ENCODE measurements at places on chromosomes 13 and 19. TPM values are rescaled to one million over a fixed set of nuclear protein-coding genes. Genes with fewer than 3 reads are reported as not detected.

The ZNF415 gene
- 19.8 TPM for polyA plus RNA-seq

- peak overlapping the region; percentile 90 for H3K4me3 ChIP-seq
- H3K27ac ChIP-seq, result peak overlapping the region; percentile 87
- H3K4me1 ChIP-seq, result peaks cover 45% of the 10 kb centered on the region
- no peak for DNase-seq
- no peaks in the 10 kb centered on the region for H3K27me3 ChIP-seq
These were observed 3.0 kb downstream of the NFIX start for GRCh38 chr19:12997967-12998940.

GRCh38 chr13:32549788-32550187 is 11.2 kb upstream of the N4BP2L2 start:
- no peak overlapping the region for H3K4me3 ChIP-seq
- H3K27me3 ChIP-seq, result no peaks in the 10 kb centered on the region
- no peaks in the 10 kb centered on the region for H3K36me3 ChIP-seq
- H3K4me1 ChIP-seq, result no peaks in the 10 kb centered on the region
- DNase-seq, result no peak

GRCh38 chr13:75372517-75372916 is 109.5 kb downstream of the TBC1D4 start:
- H3K36me3 ChIP-seq, result no peaks in the 10 kb centered on the region
- peak overlapping the region; percentile 51 for H3K27ac ChIP-seq
- no peak overlapping the region for H3K4me3 ChIP-seq
- H3K27me3 ChIP-seq, result no peaks in the 10 kb centered on the region
- DNase-seq, result no peak

DNA sequence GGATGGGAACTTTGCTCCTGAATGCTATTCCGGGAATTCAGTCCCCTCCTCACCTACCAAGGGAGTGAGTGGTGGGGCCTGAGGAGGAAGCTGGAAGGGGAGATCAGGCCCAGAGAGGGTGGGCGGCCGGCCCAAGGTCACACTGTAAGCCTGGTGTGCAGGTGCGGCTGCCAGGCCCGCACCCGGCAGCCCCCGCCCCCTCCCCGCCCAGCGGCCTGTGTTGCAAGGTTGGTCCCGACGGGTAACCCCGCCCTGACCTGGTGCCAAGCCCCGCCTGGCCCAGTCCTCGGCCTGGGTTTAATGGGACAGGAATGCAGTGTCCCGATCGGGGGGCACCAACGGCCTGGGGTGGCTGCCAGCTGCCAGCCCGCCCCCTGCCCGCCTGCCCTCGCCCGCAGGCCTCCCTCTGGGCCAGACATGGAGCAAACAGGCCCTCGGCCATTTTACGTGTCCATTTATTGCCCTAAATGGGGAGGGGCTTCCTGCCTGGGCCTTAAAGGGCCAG is 5.5 kb downstream of the ZBTB7A start:
- peak overlapping the region; percentile 99 for H3K27ac ChIP-seq
- DNase-seq, result peak; percentile 72
- peaks cover 73% of the 10 kb centered on the region for H3K4me1 ChIP-seq
- H3K4me3 ChIP-seq, result peak overlapping the region; percentile 46
- no peaks in the 10 kb centered on the region for H3K27me3 ChIP-seq
- peaks cover 10% of the 10 kb centered on the region for H3K36me3 ChIP-seq

DNA sequence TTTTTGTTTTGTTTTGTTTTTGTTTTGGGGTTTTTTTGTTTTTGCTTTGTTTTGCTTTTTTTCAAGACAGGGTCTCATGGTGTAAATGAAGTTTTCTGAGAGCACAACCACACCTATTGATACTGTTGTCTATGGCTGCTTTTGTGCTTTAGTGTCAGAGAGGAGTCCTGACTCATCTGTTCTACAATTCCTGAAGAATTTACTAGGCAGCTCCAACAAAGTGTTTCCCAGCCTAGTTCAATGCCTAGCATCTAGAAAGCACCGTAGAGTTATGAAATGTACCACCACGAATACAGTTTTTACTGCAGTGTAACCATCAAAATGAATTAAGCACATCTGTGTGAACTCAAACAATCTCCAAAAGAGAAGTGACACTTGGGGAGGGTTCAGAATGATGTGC is 21.2 kb downstream of the SAFB start:
- H3K27ac ChIP-seq, result no peak overlapping the region
- no peak overlapping the region for H3K4me3 ChIP-seq
- no peaks in the 10 kb centered on the region for H3K4me1 ChIP-seq
- DNase-seq, result no peak
- H3K27me3 ChIP-seq, result no peaks in the 10 kb centered on the region
- peaks cover 73% of the 10 kb centered on the region for H3K36me3 ChIP-seq

GRCh38 chr13:36862722-36863121 is 43.7 kb downstream of the RFXAP start:
- H3K36me3 ChIP-seq, result peaks cover 14% of the 10 kb centered on the region
- H3K27ac ChIP-seq, result no peak overlapping the region
- peaks cover 13% of the 10 kb centered on the region for H3K4me1 ChIP-seq
- no peak for DNase-seq

DNA sequence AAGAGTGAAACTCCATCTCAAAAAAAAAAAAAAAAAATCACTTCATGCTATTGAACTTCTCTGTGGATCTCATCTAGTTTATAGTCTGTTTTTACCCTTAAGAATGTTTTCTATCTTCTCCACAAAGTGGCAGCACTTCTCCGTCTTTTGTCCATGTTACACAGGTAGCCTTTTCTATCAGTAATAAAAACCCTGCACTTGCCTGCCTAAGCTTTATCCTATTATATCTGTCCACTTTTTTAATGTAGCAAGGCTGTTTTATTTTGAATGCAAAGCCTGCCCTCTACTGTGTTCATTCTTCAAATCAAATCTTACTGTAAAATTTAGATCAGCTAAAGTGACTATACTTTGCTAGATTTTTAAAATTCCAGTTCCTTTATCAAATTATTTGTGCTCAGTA is 124.0 kb downstream of the STOML3 start:
- H3K27me3 ChIP-seq, result no peaks in the 10 kb centered on the region
- no peaks in the 10 kb centered on the region for H3K4me1 ChIP-seq
- DNase-seq, result no peak
- no peaks in the 10 kb centered on the region for H3K36me3 ChIP-seq
- H3K4me3 ChIP-seq, result no peak overlapping the region
- no peak overlapping the region for H3K27ac ChIP-seq

DNA sequence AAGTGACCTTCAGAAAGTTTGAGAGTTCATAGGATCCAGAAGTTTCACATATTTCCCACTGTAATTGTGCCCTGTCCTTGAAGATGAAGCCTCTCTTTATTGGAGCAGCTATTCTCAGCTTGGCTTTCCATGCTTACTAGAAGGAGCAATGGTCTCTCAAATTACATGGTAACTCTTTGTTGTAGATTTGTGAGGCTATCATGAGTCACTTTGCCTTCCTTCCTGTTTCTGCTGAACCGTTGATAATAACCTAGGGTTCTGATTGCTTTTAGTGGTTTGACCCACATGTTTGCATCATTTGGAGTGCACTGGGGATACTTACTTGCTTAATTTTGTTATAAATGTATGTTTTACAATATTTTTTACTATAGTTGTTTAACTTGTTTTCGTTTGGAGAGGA is 772.9 kb upstream of the SLITRK6 start:
- H3K36me3 ChIP-seq, result no peaks in the 10 kb centered on the region
- no peak for DNase-seq
- no peaks in the 10 kb centered on the region for H3K27me3 ChIP-seq
- H3K4me1 ChIP-seq, result no peaks in the 10 kb centered on the region

DNA sequence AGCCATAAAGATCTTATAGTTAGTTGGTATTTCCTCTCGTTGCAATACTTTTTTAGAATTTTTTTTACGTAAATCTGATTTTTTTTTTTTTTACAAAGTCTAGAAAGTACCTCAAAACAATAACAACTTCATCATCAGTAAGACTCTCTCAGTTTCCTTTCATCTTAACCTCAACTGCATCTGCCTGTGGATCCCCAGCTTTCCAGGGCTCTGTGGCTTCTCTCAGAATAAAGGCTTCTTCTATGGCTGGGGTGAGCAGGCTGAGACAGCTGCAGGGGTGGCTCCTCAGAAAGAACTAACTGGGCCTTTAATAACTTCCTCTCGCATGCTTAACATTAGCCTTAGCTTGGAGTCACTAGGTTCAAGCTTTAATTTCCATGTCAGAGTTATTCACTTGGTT is 4.2 kb downstream of the ZNF506 start:
- H3K27ac ChIP-seq, result no peak overlapping the region
- peaks cover 13% of the 10 kb centered on the region for H3K4me1 ChIP-seq
- no peaks in the 10 kb centered on the region for H3K27me3 ChIP-seq
- H3K36me3 ChIP-seq, result no peaks in the 10 kb centered on the region
- H3K4me3 ChIP-seq, result no peak overlapping the region

GRCh38 chr19:35048911-35049411 is 7.4 kb downstream of the HPN start:
- H3K27ac ChIP-seq, result peak overlapping the region; percentile 73
- peaks cover 16% of the 10 kb centered on the region for H3K4me1 ChIP-seq
- no peak overlapping the region for H3K4me3 ChIP-seq
- no peaks in the 10 kb centered on the region for H3K27me3 ChIP-seq
- DNase-seq, result peak; percentile 54
- no peaks in the 10 kb centered on the region for H3K36me3 ChIP-seq

- H3K4me1 ChIP-seq, result no peaks in the 10 kb centered on the region
- no peak for DNase-seq
- no peak overlapping the region for H3K4me3 ChIP-seq
These were observed 11.3 kb upstream of the ZNF808 start for GRCh38 chr19:52516191-52516590.

DNA sequence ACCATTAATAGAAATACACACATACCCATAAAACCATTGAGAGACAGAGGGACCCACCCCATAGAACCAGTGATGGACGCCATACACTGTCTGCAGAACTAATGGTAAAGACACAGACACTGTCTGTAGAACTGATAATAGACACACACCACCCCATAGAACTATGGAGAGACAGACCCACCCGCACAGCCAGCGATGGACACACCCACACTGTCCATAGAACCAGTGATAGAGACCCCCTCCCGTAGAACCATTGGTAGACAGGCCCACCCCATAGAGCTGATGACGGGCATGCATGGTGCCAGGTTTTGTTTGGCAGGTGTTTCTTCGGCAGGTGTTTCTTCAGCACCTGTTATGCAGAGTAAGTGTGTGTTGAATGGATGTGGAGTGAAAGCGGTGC is 88.3 kb upstream of the TEX29 start:
- no peak overlapping the region for H3K27ac ChIP-seq
- no peak overlapping the region for H3K4me3 ChIP-seq
- peaks cover 6% of the 10 kb centered on the region for H3K36me3 ChIP-seq
- no peak for DNase-seq

DNA sequence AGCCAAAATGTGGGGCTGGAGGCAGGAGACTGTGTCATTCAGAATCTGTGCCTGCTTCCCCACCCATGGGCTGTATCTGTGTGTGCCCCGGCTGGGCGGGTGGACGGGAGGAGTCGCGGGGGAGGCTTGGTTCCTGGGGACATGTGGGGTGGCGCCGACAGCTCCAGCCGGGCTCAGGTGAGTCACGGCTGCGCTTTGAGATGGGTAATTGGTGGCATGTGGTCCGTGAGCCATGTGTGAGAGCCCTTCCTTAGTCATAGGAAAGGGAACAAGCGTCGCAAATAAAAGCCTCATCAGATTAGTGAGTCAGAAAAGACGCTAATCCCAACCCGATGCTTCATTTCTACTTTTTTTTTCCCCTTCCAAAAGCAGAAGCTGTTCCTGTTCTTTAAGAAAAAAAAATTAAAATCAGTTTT is 118.6 kb upstream of the ZNF536 start:
- no peak overlapping the region for H3K4me3 ChIP-seq
- H3K4me1 ChIP-seq, result no peaks in the 10 kb centered on the region
- no peaks in the 10 kb centered on the region for H3K36me3 ChIP-seq
- no peak overlapping the region for H3K27ac ChIP-seq
- DNase-seq, result no peak
